Mammary epithelial cell (primary cell): ENCODE measurements at places on chromosomes 3 and 15.

- DNase-seq, result no peak
Observed at GRCh38 chr3:86867982-86868381, 123.0 kb downstream of the VGLL3 start.

GRCh38 chr3:136658946-136659682 lies 93.1 kb downstream of the STAG1 start:
- DNase-seq, result no peak

DNA sequence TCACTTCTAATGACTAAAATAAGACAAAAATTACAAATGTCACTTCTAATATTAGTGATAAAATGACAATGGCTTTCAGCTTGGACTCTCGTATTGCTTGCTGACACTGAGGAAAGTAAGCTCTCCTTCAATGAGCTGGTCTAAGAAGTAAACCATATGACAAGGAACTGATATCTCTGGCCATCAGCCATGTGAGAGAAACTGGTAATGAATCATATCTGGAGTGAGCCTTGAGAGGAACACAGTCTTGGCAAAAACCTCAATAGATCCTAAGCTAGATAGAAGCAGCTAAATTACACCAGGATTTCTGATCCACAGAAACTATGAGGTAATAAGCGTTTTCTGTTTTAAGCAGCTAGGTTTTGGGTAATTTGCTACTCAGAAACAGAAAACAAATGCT lies 1575.1 kb downstream of the OTOL1 start:
- DNase-seq, result peak; percentile 17

GRCh38 chr3:158765518-158766205 lies 33.4 kb upstream of the RARRES1 start:
- DNase-seq, result peak; percentile 39

DNA sequence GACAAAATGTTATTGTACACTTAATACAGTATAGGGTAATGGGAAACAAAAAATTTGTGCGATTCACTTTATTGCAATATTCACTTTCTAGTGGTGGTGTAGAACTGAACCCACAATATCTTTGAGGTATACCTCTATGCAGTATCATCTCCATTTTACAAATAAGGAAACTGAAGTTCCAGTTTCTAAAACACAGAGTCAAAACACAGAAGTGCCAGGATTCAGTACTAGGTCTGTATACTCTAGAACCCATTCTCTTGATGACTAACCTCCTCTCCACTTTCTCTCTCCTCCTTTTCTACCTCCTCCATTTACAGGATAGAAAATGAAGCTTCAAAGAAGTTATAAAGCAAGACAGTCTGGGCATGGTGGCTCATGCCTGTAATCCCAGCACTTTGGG lies 62.2 kb downstream of the MB21D2 start:
- DNase-seq, result no peak

DNA sequence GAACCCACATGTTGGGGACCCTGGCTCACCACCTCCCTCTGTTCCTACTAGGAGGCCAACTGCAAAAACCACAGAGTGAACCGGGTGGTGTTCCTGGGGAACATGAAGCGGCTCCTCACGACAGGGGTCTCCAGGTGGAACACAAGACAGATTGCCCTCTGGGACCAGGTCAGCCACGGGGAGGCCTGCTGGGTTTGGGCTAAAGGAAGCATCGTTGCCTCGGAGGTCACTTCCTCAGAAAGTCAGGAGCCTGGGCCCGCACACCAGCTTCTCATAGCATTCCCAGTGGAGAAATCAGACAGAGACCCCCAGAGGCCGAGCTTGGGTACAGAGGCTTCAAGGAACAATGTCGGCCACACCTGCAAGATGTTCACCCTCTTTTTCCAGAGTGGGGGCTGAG lies 106.8 kb downstream of the ANP32A start:
- no peak for DNase-seq

DNA sequence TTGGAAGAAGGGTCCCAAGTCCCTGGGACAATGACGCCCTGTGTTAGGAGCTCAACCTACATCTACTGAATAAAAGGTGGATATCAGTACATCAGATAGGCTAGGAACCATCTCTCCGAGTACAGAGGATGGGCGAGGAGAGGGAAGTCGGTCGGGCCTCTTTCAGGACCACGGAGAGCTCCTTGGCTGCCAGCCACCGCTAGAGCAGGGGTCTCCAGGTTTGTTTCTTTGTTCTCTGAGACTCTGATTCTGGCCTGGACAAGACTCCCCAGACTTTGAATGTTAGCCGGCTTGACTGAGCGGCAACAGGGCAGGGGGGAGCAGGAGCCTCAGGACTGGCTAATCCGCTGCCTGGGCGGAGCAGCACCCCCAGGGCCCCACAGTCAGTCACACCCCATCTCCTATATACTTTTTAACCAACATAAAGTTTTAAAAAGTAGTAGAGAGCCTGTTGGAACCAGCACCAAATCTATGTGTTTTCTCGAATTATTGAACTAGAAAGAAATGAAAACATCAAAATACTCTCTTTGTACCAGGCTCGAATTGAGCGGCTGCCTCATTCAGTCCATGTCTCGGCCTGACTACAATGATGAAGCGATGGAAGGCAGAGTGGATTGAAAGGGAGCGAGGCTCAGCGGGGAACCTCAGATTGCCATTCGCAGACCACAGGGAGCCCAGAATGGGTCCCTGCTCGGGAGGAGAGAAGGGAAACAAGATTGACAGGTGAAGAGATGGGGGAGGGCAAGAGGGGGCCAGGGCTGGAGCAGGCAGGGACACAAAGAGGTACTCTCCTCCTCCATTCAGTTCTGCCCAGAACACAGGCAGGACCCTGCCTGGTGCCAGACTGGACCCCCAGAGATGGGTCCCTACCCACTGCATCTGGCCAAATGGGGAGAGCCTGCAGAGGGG lies 131.6 kb downstream of the TPRA1 start:
- no peak for DNase-seq

DNA sequence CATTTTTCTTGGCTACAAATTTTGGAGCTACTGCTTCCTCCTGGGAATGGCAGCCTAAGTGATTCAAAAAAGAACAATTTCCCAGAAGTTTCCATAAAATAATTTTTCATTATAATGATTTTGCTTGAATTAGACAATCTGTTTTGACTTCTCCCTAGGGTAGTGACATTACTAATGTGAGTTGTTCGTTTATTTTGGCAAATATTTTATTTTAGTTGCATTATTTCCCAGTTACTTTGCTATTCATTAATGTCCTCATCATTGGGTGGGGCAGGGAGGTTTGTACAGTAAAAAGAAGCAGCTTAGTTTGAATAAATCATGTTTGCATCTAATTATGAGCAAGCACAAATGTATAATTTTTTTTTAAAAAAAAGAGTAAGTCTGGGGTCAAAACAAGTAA lies 686.6 kb downstream of the ROBO2 start:
- no peak for DNase-seq

GRCh38 chr15:90294601-90295269 lies 29.3 kb downstream of the NGRN start:
- DNase-seq, result no peak

DNA sequence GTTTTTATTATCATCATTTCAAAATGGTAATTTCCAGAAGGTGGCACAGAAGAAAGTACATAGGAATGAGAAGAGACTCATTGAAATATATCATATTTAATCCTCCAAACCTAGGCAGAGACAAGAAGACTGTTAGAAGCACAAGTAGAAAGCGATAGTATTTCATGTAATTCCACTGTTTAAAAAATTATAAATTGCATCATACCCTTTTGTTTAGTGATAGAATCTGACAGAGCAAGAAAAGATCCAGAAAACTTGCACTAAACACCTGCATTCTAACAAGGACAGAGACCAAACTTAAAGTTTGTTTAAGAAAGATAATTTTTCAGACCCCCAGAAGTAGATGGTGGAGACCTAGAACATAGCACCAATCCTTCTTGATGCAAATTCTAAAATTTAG lies 56.9 kb upstream of the CD96 start:
- no peak for DNase-seq

DNA sequence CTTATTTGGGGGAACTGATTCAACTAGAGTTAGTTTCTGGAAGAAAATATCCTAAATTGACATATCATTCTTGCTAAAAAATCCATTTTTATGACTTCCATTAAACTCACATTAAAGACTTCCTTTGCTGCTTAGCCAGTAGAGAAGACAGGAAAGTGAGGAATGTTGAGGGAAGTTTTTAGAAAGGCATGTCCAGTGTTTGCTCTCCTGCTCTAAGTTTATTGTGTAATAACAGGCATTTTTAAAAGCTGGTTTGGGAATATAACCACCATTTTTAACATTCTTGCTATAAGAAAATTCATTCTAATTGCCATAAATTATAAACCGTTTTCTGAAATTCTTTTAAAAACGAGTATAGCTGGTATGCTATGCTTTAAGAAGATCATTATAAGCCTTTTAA lies 428.0 kb downstream of the RAP2B start:
- DNase-seq, result no peak

GRCh38 chr3:98775459-98776139 lies 12.5 kb downstream of the ST3GAL6 start:
- DNase-seq, result no peak
